ENCODE measurements at places on chromosomes 2 and 18. TPM values are rescaled to one million over a fixed set of nuclear protein-coding genes. Genes with fewer than 3 reads are reported as not detected.

GRCh38 chr18:24530630-24531111 is 70.2 kb downstream of the HRH4 start:
- no peak for DNase-seq

GRCh38 chr2:58475756-58476155 is 234.6 kb upstream of the FANCL start:
- DNase-seq: no peak

DNA sequence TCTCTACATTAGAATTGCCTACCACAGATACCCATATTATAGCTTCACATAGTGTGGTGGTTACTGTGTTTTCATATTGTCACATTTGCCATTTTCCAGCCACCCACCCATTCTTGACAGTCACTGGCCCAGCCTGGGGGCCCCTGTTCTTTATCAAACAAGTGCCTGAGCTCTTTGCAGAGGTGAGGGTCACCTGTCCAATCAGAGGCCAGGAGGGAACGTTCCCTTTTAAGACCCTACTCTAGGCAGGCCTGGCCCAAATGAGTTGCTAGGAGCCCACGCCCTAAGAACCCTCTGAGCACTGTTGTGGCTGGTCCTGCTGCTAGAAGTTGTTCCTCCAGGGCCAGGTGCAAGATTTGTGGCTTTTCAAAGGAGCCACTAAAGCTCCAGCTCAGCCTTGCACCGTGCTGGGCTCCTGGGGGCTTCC is 5.2 kb downstream of the IL37 start:
- no peak for DNase-seq

DNA sequence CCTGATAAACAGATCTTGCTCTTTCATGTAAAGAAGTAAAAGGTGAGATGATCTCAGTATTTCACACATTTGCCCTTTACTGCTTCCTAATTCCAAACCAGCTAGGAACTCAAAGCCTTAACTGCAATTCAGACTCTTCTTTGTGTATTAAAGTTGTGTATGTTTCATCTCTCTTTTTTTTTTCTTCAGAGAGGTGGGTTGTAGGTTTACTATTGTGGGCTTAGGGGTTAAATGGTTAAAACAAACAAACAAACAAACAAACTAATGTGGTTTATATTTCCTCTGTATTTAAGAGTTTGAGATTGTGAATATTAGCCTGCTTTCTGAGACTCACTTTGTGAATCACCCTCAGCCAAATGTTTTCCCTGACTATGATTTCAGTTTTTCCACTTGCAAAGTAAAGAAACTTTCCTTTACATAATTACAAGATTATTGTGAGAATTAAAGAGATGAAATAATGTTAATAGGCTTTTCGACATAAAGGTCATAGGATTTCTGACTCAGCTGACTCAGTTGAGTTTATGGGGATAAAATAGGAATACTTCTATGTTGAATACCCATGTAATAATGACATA is 2.8 kb downstream of the GULP1 start:
- no peak for DNase-seq

DNA sequence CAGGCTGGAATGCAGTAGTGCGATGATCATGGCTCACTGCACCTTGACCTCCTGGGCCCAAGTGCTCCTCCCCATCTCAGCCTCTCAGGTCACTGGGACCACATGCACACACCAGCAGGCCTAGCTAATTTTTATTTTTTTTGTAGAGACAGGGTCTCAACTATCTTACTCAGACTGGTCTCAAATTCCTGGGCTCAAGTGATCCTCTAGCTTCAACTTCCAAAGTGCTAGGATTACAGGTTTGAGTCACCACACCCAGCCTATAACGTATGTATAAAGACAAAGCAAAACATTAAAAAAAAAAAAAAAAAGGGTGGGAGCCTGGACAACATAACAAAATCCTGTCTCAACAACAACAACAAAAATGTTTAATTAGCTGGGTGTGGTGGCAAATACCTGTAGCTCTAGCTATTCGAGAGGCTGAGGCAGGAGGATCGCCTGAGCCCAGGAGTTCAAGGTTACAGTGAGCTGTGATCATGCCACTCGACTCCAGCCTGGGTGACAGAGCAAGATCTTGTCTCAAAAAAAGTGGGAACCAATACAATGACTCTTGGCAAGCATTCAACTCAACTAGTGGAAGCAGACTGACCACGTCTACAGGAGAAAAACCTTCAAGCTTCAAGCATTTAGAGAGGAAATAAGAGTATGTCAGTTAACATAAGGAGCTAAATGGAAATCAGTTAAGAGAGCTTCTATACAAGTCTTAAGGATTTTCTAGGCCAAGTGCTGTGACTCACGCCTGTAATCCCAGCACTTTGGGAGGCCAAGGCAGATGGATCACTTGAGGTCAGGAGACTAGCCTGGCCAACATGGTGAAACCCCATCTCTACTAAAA is 2.6 kb downstream of the GTF3C2 start:
- DNase-seq: no peak

DNA sequence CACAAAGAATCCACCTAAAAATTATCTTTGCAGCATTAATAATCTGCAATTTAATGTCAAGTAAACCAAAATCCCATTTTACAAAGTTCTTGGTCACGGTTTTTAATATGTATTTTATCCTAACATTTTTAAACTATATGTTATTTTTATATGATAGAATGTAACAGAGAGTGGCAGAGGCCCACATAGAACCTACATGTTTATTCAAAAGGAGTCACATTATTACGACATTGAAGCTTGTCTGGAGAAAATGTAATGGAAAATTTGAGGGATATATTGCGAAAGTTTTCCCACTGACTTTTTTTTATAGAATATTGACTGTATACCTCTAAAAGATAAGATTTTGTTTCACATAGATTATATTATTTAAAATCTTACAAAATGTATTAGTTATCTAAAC is 89.7 kb upstream of the COL3A1 start:
- DNase-seq: no peak

DNA sequence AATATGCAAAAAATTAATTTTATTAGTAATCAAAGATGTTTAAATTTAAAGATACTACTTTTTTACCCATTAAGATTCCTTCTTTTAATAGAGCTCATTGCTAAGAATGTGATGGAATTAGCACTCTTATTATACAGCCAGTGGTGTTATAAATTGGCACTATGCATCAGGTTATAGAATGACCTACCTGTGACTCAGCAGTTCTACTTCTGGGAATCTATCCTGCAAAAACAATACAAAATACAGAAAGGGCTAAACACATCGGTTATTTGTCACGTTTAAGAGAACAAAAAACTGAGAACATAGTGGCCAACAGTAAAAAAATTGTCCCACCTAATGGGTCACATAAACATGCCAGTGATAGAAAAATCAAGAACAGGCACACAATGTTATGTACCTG is 9.4 kb upstream of the ADD2 start:
- DNase-seq: no peak

- DNase-seq: no peak
Measured at GRCh38 chr2:23134726-23135125, 250.3 kb upstream of the KLHL29 start.

- no peak for DNase-seq
Measured at GRCh38 chr2:33494877-33495641, 18.6 kb downstream of the RASGRP3 start.

- DNase-seq: no peak
Measured at GRCh38 chr18:70058916-70059315, 111.2 kb upstream of the CD226 start.

DNA sequence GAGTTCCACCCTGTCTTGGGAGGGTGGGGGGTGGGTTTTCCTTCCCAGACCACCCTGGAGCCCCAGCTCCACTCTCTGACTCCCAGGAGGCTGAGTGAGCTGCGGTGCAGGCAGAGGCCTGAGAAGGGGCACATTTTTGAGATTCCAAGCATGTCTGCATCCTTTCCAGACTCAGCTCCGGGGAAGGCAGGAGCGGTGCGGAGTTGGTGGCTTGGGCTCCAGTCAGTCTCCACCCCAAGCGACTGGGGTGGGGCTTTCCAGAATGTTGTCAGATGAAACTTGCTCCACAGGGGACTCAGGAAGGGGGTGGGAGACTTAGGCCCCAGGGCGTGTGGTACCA is 44.2 kb upstream of the HS6ST1 start:
- no peak for DNase-seq

GRCh38 chr2:132517386-132517785 is 100.8 kb downstream of the GPR39 start:
- DNase-seq: no peak

Gene SPEG
- total RNA-seq: 1.5 TPM

Gene GULP1
- 1.2 TPM for total RNA-seq

Gene MAP3K2
- total RNA-seq: 48.9 TPM

All from left lobe of liver (tissue), 2 donors.